Stimulated activated CD8-positive, alpha-beta memory T cell treated with anti-CD3 and anti-CD28 coated beads, Interleukin-7, amount 100 ng/mL, for 1 hour (primary cell): ENCODE measurements at places on chromosomes 6 and 20.

DNA sequence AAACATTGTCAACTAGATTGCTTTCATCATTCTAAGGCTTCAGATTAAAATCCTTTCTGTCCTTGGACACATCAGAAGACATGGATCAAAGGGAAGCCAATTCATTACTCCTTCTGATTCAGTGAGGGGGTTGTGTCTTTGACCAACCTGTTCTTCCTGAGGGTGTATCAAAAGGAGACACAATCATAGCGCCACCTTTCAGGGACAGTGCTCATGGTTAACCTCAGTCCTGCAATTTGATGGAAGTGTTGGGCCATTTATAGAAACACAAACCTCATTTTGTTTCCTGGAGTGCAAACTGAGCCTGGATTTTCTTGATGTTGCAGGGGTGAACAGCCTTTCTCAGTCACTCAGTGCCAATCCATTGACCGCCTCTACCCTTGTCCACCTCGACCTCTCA lies 163.9 kb upstream of the SCGN start:
- DNase-seq, result no peak

DNA sequence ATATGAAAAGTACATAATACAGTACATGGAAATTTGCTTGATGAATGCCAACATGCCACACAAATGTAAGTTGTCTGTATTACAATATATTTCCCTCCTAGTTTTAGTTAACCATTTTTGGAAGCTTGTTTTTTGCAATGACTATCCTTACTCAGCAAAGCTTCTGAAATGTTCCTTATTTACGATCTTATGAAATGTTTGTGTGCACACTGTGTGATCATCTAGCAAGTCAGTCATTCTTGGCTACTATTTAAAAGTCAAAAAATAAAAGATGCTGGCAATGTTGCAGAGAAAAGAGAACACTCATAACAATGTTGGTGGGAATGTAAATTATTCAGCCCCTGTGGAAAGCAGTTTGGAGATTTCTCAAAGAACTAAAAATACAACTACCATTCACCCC lies 33.8 kb downstream of the SUMO4 start:
- DNase-seq, result no peak

- no peak for DNase-seq
These were observed 72.3 kb downstream of the CDYL start for GRCh38 chr6:4848382-4849068.

DNA sequence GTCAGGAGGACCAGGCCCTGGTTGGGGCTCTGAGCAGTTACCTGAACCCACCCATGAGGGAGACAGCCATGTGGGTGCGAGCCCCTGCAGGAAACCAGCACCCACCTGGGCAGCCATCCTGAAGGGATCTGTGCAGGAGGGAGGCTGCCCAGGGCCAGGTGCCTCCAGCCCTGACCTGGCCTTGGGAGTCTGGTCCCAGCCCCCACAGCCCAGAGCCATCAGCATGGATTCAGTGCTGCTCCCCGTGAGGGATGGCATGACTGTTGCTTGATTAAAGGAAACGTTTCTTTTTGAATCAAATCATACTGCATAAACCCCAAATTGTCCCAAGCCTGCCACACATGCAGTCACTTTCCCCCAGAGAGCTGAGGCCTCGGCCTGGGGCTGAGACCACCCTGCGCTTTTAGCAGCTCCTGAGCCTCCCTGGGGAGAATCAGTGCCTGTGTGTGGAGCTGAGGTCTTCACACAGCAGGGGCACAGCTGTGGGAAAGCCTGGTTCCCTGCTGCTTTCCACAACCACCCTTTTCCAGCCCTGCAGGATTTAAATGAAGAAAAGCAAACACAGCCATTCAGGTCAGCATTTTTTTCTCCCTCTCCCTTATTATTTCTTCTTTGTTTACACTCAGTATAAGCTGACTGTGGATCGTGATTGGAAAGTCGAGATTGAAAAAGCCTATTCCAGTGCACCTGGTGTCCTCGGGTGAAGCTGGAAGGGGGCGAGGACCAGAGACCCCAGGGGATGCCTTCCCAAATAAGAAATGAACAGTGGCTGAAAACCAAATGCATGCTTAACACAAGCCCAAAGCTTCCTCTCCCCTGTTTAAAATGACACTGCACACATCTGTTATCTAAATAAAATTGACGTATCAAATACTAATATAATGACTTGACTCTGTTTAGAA lies 283.9 kb downstream of the SMOC2 start:
- DNase-seq, result no peak

GRCh38 chr6:161435748-161436070 lies 161.8 kb upstream of the AGPAT4 start:
- no peak for DNase-seq

DNA sequence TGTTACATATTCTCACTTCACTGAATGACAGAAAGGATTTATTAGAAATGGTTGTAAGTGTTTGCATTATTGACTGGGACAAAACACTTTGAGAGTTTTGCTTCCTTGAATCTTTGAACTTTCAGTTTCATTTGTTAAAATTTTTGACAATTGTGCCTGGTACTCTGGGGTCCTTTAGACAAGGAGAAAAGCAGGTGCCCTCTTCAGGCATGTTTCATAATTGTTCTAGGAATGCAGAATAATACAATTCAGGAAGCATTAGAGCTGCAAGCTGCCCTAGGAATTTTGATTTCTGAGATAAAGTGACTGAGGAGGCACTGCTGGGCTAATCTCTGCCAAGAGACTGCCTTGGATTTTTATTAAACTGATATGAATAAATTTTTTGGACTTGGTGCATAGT lies 49.7 kb downstream of the TOP1 start:
- no peak for DNase-seq

GRCh38 chr6:137005073-137005472 lies 39.7 kb downstream of the IL20RA start:
- DNase-seq, result no peak

- no peak for DNase-seq
These were observed 46.0 kb downstream of the ZFAND3 start for GRCh38 chr6:37865504-37865903.

DNA sequence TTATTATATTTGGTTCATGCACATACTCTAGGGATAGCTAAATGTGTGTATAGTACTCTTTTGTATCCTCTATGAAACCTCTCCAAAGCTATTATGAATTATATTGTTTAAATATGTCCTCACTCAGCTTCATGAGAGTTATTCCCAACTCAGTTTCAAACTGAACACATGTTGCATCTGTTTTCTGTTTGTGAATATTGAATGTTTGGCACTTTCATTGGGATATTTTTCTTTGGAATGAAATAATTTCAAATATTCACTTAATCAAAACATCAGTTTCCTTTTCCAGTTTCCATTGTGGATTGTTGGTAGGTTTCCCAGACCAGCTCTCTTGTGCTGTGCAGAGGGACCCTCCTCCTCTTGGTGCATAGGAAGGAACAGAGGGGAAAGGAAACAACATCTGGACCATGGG lies 46.6 kb downstream of the HDAC2 start:
- DNase-seq, result no peak

GRCh38 chr6:41578217-41579087 lies 32.3 kb downstream of the FOXP4 start:
- no peak for DNase-seq

- DNase-seq, result no peak
These were observed 9.3 kb downstream of the NAPB start for GRCh38 chr20:23412026-23412425.

DNA sequence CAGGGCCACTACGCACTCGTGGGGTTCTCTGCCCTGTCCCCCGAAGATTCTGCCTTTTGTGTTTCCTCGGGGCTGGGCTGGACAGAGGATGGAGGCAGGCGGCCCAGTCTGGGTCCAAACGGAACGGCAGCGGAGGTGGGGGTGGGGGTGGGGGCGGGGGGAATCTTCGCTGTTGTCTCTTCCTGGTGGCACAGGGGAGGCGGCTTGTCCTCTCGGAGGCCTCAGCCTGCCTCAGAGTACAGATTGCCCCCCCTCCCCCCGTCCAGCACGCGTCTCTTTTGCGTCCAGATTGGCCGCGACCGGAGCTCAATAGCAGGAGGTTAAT lies 1.4 kb upstream of the INSM1 start:
- no peak for DNase-seq
